ENCODE measurements at places on chromosomes 3 and 15.

- no peak for DNase-seq
Observed at GRCh38 chr3:43369404-43370292, 83.3 kb downstream of the SNRK start.

DNA sequence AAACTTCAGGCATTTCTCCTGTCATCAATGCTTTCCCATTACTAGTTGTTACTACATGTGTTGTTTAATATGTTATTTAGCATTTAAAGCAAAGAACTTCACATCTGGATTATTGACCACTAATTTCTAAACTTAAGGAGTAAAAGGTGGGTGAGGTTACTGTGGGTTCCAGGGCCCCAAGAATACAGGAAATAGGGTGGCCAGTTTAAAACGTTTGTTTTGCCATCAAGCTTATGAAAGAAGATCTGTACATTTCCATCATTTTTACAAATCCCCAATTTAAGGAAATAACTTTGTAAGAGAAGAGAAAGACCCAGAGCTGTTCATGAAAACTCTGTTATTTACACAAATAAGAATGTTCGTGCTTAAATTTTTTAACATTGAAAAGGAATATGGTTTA is 54.5 kb upstream of the ACKR4 start:
- DNase-seq = no peak

DNA sequence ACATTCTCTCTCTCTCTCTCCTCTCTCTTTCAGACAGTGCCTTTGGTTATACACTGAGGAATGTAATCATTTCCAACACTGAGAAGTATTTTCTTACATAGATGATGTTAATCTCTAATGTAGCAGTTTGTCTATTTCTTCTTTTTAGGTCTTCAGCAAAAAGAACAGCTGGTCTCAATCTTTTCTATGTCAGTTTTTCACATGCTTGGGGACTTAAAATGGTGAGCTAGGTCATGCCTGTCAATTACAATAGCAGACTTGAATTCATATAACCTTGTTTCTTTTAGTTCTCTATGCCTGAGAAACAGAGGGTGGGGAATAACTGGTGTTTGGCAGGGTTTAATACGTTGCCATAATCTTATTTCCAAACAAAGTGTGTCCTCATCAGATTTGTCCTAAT is 786.2 kb downstream of the SQOR start:
- no peak for DNase-seq

- no peak for DNase-seq
Observed at GRCh38 chr3:148186881-148187280, 510.8 kb upstream of the AGTR1 start.

DNA sequence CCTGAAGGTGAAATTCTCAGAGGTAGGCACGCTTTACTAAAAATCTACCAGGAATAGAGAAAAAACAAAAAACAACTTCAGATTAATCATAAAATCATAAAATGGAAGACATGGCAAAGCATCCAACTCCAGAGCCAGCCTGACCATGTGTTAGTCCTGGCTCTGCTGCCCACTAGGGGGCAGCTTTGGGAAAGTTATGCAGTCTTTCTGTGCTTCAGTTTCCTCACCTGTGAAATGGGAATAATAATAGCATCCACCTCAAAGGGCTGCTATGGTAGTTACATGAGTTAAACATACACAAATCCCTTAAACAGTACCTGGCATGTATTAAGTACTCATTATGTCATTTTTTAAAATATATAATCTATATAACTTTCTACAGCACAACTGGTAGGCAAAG is 52.3 kb downstream of the WNT5A start:
- DNase-seq = peak; percentile 37

GRCh38 chr3:175456466-175456865 is 597.3 kb downstream of the NAALADL2 start:
- peak; percentile 44 for DNase-seq

DNA sequence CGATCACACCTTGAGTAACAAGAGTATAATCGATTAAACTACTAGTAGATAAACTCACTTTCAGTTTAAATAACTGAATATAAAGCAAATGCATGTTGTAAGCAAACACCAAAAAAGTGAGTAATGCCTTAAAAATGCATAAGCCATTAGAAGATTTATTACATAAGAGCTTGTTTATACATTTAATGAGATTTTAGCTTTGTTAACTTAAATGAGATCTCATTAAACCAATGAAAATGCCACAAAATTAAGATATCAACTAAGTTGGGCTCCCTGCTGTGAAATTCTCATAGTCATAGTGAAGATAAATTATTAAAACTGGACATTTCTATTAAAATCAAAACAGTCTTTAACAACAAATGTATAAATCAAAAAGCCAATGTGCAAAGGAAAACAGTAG is 701.2 kb downstream of the NLGN1 start:
- peak; percentile 23 for DNase-seq

DNA sequence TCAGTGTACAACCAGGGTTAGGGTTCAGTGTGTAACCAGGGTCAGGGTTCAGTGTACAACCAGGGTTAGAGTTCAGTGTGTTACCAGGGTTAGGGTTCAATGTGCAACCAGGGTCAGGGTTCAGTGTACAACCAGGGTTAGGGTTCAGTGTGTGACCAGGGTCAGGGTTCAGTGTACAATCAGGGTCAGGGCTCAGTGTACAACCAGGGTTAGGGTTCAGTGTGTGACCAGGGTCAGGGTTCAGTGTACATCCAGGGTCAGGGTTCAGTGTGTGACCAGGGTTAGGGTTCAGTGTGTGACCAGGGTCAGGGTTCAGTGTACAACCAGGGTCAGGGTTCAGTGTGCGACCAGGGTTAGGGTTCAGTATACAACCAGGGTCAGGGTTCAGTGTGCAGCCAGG is 33.3 kb downstream of the CYP11A1 start:
- no peak for DNase-seq

GRCh38 chr3:149319750-149320149 is 13.7 kb downstream of the TM4SF18 start:
- no peak for DNase-seq

DNA sequence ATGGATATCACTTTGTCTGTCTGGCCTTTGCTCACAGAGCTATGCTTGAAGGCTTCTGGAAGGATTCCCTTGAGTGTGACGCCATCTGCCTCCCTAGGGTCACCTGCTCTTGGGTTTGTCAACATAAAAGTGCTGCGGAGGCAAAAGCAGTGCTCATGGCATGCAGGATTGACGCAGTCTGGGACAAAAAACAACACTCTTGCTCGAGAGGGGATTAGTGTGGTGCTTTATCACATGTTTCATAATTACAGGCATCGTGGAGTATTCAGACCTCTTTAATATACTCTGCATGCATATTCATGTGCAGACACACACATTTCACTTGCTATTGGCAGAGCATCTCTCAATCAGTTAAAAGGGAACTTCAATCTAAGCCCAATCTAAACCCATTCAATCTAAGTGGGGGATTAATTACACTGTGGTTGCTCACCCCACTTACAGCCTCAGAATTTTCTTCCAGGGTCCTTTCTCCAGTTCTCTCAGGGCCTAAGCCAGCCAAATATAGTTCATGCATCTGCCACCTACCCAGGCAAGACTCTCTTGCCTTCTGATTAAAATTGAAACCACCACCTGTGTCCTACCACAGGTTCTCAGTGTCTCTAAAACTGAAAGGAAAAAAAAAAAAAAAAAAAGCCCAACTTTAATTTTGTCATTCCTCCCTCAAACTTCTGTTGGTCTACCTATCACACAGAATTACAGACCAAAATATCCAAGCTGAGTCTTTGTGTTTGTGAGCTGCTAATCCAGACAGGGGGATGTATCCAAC is 75.6 kb downstream of the BFSP2 start:
- DNase-seq = no peak

- no peak for DNase-seq
Observed at GRCh38 chr3:73442886-73443285, 181.9 kb downstream of the PDZRN3 start.

GRCh38 chr15:82832601-82833361 is 23.4 kb downstream of the WHAMM start:
- peak; percentile 77 for DNase-seq

- DNase-seq = no peak
Observed at GRCh38 chr15:88637841-88638625, 783 bp upstream of the ISG20 start.

DNA sequence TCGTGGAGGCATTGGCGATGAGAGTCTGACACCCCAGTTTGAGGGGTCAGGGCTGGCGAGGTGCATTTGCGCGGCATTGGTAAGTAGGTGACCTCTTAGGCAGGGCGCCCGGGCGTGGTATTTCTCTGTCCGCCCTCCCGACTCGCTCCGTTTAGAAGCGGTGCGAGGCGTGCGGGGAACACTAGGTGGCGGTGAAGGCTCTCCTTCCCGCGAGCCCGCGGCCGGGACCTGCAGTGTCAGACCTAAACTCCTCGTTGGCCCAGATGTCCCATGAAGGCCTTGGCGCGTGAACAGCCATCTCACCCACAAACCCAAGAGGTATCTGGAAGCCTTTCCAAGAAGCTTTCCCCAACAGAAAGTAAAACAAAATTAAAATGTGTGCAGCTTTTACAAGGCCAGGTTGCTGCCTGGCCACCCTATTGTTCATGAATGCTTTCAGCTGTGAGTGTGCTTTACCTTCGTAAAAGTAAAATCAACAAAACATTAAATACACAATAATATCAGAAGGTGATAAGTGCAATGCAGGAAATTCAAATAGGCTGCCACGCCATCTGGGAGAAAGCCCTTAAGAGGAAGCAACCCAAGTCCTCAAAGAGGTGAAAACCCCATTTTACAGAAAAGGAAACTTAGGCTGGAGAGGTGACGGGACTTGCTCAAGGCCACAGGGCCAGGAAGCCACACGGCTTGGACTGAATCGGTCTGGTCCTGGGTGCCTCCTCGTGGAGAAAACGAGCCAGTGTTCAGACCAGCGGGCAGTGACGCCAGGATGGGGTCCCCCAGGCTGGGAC is 120.3 kb downstream of the ETFA start:
- peak; percentile 76 for DNase-seq

DNA sequence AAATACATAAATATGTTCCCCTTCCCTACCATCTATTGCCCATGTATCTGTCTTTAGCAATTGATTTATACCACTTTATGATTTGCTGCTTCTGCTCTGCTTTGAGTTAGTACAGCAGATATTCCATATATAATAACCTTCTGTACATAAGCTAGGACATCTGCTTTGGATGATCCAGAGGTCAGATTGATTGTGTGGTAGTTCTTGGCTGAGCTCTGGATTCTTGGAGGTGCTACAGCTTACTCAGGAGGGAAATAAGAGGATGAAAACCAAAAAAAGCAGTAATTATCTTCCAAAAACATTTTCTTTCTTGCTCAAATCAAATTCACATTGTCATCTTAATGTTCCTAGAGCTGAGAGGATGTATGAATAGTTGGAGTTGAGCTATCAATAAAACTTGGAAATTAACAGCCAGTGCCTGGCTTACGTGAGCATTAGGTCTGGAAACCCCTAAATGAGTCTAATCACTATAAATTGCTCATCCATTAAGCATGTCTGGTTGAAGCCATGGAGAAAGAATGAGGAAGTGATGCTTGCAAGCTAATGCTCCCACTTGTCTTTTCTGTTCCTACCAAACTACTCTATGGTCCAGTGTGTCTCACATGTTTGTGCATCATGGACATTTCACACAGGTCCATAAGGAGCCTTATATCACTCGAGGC is 36.3 kb upstream of the TMEM42 start:
- peak; percentile 36 for DNase-seq

- no peak for DNase-seq
Observed at GRCh38 chr15:38504680-38505467, 50.9 kb downstream of the FAM98B start.

GRCh38 chr15:74758736-74759135 is 10.1 kb downstream of the CYP1A2 start:
- DNase-seq = no peak

DNA sequence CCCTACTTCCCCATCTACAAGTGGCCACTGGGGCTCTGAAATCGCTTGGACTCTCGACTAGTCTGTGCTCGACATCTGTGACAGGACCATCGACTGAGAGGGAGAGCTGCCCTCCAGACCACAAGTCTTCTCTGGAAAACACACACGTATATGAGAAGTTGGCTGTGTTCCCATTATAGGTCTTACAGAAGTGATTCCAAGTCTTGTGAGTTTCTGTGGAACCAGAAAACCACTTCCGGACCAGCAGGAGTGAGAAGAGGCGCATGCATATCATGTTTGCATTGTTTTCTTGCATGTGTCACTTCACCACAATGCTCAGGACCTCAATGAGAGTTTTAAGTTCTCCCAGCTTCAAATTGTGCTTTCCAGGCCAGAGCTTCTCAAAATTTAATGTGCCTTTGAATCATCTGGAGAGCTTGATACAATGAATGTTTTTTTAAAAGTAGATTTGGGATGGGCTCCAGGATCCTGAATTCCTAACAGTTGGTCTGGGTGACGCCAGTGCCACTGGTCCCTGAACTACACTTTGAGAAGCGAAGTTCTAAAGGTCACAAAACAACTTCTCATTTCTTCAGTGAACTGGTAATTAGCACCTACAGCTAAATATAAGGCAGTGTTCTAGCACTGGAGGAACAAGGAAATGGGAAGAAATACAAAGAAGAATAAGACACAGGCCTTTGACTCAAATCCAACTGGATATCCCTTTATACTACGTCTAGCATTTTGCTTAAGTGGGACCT is 15.7 kb downstream of the LIPC start:
- DNase-seq = peak; percentile 87

DNA sequence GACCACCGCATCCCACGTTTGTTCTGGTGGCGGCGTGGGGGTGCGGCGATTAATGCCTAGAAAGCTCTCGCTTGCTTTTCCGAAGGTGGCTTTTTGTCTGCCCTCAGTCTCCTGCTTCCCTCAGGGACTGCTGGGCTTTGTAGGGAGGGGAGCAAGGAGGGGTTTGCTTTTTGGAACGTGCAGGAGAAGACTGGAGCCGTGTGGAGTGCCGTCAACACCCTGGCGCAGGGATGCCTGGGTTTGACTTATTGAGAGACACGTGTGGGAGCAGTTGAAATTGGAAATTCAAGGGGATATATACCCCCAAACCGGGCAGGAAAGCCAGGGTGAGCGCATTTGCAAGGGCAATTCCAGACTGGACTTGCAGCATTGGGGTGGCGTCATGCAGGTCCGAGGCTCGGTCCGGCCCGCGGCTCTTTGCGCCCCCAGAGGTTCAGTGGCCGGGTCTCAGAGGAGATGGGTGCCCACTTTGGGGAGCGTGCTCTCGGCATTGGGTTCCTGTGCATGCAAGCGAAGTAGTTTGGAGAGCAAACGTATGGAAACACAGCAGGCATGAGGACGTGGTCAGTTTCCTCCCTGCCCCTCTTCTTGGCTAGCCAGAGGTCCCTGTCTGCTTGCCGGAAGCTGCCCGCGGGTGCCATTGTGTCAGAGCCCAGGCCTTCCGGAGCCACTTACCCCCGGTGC is 2.1 kb downstream of the EPHB1 start:
- DNase-seq = no peak

DNA sequence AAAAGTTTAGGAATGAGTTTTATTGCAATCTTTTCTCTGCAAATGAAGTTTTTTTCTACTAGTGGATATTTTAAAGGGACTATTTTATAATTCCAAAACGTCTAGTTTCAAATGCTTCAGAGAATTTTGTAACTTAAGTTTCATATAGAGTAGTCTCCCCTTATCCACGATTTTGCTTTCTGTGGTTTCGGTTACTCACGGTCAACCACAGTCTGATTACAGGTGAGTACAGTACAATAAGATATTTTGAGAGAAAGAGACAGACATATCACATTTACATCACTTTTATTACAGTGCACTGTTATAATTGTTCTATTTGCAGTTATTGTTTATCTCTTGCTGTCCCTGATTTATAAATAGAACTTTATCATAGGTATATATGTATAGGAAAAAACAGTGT is 7.4 kb upstream of the EOGT start:
- no peak for DNase-seq

GRCh38 chr3:53833700-53834099 is 12.5 kb downstream of the CHDH start:
- no peak for DNase-seq
